ENCODE measurements at places on chromosomes 4 and X.

DNA sequence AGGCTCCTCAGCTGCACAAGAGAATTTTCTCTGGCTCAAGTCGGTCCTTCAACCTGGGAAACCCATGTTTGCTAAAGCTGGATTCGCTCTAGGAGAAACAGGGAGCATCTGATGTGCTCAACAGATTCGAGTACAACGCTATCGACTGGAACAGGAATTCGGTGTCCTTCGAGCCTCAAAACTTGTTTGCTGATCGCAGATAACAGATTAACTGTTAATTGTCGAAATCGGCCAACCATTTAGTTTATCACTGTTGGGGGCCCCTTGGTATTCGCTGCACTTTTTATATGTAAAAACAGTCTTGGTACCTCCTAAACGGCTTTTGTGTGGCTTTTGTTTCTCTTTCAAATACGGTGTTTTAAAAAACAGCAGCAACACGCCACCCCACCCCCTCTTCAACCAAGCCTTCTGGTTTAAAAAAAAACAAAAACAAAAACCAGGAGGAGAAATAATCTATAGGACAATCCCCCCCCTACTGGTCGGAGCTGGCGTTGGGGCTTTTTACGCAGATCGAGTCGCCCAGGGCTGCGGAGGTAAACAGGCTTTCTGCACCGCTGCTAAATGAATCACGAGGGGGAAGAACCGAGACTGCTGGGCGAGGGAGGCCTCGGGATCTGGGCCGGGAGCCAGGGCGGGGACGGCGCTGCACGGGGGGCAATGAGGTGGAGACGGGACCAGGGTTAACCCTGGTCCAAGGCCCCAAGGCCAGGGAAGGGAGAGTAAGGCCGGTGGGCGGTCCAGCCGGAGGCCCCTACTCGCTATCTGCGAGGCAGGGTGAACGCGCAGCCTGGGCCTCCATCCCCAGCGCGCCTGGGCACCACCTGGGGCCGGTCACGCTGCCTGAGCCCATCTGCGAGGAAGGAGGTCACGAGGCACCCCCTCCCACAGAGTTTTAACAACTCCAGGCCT is 71.7 kb upstream of the BCOR start:
- DNase-seq = peak; percentile 89

GRCh38 chr4:47926667-47927258 is 12.4 kb upstream of the NFXL1 start:
- peak; percentile 67 for DNase-seq

GRCh38 chr4:6350646-6351045 is 81.0 kb downstream of the WFS1 start:
- DNase-seq = no peak

GRCh38 chr4:39305912-39306677 is 60.1 kb downstream of the RFC1 start:
- DNase-seq = no peak

- peak; percentile 51 for DNase-seq
These were observed at the start of gene GAB1 for GRCh38 chr4:143336781-143337599. GAB1 (plus strand) TSS chr4:143336876; CDS start chr4:143337189, 313 bp downstream.

DNA sequence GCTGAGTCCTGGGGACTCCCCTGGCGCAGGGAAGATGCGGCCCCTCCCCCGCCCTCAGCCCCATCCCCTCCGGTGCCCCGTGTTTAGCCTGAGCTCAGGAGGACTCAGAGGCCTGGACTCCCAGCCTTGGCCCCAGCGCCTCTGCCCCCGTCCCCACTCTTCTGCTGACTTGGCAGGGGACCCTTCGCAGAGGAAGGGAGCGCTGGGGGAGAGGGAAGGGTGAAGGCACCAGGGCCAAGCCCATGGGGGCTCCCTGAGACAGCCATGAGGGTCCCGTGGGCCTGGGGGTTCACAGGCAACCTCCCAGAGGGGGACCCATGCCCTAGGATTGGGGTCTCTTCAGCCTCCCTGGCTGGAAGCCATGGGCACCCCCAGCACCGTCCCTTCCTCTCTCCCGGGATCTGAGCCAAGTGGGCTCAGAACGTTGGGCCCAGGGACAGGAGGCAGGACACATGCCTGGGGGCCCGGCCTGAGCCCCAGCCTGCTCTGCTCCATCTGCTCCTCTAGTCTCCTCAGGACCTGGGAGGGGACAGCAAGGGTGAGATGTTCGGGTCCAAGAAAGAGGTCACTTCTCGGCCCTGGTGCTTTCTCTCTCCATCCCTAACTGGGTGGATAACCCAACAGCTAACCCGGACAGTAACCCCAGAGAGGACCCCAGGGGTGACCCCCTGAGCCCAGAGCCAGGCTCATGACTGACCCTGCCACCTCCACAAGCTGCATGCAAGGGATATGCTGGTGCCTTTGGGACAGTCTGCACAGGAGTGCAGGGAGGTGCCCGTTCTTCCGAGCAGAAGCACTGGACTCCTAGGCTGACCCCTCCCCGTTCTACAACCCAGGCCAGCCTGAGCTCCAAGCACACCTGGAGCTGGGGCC is 1.5 kb upstream of the CPLX1 start:
- DNase-seq = no peak

- no peak for DNase-seq
These were observed 250.8 kb downstream of the INPP4B start for GRCh38 chr4:142595222-142595871.

DNA sequence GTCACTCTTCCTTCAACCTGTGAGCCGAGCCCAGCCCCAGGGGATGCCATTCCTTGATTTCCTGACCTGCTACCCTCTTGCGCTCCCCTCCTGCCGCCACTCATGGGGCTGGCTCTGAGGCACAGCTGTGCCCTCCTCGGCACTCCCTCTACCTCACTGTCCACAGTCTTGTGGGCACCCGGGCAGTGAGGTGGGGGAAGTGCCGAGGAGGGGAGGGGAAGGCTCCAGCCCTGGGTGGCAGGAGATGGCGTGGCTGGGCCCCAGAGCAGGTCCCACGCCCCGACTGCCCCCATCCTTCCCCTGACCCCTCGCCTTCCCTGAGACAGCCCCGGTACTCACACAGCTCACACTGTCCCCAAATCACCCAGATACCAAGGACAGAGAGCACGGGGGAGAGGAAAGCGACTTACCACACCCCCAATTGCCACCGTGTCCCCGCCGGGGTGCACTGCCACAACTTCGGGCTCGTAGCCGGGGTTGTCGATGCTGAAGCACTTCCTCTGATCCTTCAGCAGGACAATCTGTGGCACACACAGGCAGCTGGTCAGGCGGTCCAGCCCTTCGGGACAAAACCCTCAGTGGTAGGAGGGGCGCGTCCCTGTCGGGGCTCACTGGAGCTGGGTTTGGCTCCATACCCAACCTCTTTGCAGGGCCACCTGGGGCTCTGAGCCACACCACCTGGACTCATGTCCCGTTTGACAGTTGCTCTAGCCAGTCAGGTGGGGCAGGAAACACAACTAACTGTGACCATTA is 37.9 kb downstream of the WDR1 start:
- no peak for DNase-seq

- no peak for DNase-seq
These were observed 11.7 kb upstream of the GNRHR start for GRCh38 chr4:67765928-67766327.

DNA sequence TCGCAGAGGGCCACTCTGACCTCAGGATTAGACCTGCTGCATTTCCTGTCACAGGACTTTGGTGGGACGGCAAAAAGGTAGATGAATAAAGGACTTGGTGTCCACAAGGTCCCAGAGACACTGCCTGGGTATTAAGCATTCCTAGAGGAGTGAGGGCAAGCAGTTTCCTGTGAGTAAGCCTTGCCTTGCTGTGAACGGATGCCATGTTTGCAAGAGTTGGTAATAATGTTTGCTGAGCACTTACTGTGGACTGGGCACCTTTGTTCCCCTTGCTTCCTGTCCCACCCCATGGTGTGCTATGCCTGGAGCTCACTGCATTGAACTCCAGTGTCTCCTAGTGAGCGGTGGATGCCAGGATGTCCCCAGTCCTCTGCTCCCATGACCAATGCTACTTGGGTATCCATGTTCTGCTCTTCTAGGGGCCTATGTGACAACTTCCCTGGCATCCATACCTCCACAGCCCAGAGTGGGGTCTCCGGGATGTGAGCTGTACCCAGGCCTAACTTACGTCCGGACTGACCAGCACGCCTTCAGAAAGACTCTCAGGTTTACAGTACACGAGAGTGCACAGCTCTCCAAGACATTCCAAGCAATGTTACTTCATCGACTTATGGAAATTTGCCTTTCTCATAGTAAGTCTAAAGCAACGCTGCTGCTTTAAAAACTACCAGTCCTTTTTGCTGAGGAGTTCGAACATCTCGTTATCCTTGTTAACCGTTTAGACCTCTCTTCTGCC is 95.5 kb upstream of the MSX1 start:
- DNase-seq = no peak

DNA sequence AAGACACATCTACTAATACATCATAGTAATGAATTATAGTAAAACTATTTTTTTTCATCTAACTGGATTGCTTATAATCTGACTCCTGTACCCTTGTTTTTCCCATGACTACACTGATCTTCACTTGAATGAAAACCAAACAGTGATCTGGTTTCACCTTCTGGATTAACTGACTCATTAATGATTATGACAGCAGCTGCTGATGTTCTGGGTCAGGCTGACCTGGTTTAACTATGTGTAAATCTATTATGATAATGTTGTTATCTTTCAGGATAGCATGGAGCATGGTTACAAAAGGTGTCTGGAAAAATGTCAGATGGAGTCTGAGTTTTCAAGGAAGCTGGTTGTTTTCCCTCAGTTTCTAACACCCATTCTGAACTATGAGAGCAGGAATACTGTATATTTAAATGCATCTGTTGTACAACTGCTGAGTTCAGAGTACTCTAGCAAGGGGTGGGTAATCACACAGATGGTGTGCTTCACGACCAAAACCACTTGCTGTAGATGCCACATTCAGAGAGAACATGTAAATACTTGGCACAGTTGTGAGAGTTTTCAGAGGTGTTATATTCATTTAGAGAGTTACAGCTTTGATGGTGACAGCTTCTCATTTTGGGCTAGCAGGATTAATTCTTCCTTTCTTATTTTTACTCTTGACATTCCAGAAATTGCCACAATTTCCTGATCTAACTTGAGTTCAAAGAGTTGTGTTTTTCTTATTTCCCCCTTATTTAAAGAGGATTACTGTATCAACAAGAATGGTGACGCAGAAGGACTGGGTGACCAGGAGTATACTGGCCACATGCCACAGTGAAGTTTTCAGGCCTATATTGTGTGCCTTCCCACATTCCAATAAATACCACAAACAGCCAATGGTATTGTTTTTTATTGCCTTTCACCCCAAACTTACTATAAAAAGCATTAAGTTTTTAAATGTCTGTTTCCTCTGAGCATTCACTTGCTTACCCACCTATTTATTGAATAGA is 249.7 kb upstream of the TET2 start:
- DNase-seq = peak; percentile 54

DNA sequence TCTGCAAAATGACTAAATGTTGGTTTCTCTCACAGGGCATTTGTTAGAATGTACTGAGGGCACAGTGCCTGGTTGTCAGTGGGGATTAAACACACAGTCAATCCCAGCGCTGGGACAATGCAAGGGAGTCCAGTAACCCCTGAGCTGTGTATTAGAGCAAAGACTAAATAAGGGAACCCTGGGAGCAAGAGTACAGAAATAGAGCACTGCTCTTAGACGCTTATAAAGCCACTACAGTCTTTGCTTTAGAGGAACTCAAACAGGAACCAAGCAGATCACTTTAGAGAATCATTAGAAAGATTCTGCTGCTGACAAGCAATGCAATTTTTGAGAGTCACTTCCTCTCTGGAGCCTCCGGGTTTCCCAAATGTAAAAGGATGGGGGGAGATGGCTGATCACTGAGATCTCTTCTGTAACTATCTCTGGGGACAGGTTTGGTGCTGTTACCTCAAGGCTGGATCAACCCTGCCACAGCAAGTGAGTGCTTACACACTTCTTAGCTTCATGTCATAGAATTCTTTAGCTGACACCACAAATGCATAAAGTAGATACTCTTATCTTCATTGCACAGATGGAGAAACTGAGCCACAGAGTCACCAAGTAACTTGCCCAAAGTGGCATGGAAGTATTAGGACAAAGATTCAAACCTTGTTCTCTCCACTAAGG is 137.8 kb upstream of the CPEB2 start:
- DNase-seq = no peak

DNA sequence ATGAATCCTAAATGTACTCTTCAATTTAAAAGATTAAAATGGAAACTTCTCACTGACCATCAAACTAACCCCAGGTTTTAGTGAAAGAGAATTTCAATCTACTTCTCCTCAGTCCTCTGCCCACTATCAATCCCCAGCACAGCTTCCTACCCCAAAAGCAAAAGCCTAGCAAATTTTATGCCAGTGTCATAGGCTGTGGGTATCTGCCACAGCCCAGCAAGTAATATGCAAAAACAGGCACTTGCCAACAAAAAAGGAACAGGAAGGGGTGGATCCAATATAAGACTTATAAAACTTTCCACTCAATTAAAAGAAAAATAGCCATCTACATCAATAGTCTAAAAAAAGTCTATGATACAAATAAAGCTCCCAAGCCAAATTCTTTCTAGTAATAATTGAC is 22.3 kb downstream of the CAMK2D start:
- no peak for DNase-seq

- no peak for DNase-seq
These were observed 15.1 kb downstream of the CSF2RA start for GRCh38 chrX:1283741-1284140.

- DNase-seq = no peak
These were observed 1136.6 kb upstream of the PABPC4L start for GRCh38 chr4:135338181-135338580.

GRCh38 chr4:1493540-1494287 is 87.5 kb upstream of the NKX1-1 start:
- no peak for DNase-seq

DNA sequence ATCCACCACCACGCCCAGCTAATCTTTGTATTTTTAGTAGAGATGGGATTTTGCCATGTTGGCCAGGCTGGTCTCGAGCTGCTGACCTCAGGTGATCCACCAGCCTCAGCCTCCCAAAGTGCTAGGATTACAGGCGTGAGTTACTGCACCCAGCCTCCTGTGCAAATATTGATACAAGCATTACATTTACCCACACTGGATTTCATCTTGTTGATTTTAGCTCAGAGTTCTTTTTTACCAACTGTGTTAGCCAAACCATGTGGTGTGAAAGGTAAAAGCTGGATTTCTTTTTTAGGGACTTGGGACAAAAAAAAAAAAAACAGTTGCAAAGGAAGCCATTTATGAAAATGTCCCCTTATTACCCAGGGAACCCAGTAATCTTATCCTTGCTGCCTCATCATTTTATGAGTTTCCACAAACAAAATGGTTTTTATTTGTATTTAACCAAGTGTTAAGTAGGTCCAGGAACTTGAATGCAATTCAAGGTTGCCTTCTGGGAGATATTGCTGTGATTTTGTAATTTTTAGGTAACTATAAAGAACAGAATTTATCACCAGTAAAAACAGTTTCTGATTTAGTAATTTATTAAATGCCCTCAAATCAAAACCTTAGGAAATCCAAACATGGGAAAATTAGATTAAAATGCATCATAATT is 202.5 kb downstream of the PALLD start:
- no peak for DNase-seq

All from activated CD4-positive, alpha-beta T cell treated with anti-CD3 and anti-CD28 coated beads, Interleukin-2, Interleukin-6, amounts not matched to agents 100 ng/mL and 50 ng/mL, durations not matched to agents 16 hours and 8 hours (primary cell).